Activated naive CD8-positive, alpha-beta T cell treated with anti-CD3 and anti-CD28 coated beads for 36 hours (primary cell): ENCODE measurements at places on chromosomes 7 and 10. TPM values are rescaled to one million over a fixed set of nuclear protein-coding genes. Genes with fewer than 3 reads are reported as not detected.

- H3K27ac ChIP-seq: no peak overlapping the region
- H3K27me3 ChIP-seq: peaks cover 9% of the 10 kb centered on the region
- H3K4me1 ChIP-seq: peaks cover 2% of the 10 kb centered on the region
Observed at GRCh38 chr7:156034397-156034796, 222.1 kb upstream of the SHH start.

Gene CDC14C
- total RNA-seq: not detected

GRCh38 chr7:88278881-88279280, 27.8 kb downstream of the STEAP4 start:
- peaks cover 17% of the 10 kb centered on the region for H3K27me3 ChIP-seq
- no peak overlapping the region for H3K27ac ChIP-seq
- H3K36me3 ChIP-seq: no peaks in the 10 kb centered on the region
- no peak overlapping the region for H3K4me3 ChIP-seq
- no peak for DNase-seq

DNA sequence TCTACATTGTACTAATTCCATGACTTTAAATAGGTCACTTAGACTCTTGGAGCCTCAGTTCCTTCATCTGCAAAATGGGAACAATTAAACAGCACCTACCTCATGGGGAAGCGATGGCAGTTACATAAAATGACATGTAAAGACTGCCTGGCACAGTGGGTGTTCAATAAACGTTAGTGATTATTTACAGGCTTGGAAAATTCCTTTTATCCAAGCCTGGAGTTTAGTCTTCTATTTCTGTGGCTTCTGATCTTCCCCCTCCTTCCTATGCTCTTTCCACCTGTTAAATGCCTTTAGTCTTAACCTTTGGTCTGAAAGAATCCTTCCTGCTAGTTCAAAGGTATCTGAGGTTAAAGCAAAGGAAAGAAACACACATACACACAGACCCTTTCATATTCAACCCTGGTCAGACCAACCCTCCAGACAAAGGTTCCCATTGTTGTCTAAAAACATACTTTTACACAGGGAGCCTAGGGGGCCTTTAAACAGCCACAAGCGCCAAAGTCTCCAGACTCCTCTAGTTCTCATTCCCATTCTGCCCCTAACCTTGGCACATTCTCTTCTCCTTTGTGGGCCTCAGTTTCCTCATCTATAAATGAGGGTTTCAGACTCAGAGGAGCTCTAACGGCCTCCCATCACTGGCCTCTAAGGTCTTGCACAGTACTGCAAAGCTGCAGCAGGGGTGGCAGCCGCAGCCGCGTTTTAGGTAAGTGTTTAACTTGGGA, 21.4 kb downstream of the SORBS1 start:
- no peak overlapping the region for H3K4me3 ChIP-seq
- no peak for DNase-seq
- H3K27me3 ChIP-seq: no peaks in the 10 kb centered on the region
- no peaks in the 10 kb centered on the region for H3K4me1 ChIP-seq

Gene MOGAT3
- total RNA-seq: not detected
